Activated CD4-positive, CD25-positive, alpha-beta regulatory T cell treated with anti-CD3 and anti-CD28 coated beads, Interleukin-2, amount 50 U/mL, for 72 hours (primary cell): ENCODE measurements at places on chromosomes 3 and 15.

GRCh38 chr3:51379746-51380455, 5.2 kb upstream of the MANF start:
- DNase-seq = no peak

- no peak for DNase-seq
Observed at GRCh38 chr3:148077318-148077923, 620.3 kb upstream of the AGTR1 start.

DNA sequence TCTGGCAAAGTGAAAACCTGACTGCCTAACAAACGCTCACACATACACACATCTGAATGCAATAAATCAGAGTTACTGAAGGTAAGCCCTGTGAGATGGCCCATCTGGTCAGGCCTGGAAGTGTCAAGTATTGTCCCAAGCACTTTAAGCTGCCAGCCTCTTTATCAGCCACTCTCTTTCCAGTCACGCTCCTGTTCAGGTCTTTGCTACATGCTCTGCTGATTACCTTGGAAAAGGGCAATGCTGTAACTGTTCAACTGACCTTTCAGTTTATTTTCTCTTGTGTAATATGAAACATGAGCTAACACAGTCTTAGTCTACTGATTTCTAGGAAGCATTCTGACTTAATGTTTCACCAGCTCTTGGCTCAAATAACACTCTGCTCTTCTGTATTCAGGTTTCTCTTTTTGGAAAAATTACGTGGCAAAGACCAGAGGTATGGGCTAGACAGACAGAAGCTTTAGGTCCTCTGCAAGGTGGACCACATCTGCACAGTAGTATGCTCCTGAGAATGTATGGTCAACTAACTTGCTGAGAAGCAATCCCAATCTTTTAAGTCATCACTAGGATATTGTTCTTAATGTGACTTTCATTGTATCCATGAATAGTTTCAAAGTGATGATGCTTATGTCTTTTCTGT, 44.5 kb downstream of the GBE1 start:
- DNase-seq = no peak

- no peak for DNase-seq
Observed at GRCh38 chr3:61053781-61054496, 197.3 kb downstream of the FHIT start.
